ENCODE measurements at places on chromosomes 7 and 10.

DNA sequence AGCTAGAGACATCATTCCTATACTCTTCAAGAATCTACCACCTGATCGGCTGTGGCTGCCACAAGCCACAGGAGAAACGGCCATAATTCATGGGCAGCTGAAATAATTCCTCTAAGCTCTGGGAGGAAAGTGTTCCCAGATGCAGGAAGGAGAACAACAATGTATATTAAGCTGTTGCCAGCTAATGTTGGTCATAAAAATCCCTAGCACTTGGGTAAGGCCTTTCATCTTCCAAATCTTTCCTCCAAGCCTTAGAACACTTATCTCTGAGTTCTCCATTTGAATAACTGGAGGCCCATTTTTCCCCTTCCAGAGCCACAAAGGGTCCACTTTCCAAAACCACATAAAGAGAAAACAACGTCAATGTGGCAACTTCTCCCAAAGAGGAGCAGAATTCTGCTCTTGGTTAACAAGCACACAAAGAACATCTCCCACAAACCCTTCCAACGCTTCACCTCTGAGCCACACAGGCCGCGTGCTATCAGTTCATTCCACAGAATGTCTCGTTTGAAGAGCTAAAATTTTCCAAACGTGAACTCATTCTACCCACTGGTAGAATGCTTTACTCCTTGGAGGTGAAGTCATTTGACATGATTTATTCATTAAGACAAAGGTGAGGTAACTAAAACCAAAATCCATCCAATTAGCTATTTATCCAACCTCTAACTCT is 11.2 kb downstream of the KCNMA1 start:
- DNase-seq: no peak

- DNase-seq: no peak
Measured at GRCh38 chr7:41573015-41573414, 129.9 kb downstream of the INHBA start.

DNA sequence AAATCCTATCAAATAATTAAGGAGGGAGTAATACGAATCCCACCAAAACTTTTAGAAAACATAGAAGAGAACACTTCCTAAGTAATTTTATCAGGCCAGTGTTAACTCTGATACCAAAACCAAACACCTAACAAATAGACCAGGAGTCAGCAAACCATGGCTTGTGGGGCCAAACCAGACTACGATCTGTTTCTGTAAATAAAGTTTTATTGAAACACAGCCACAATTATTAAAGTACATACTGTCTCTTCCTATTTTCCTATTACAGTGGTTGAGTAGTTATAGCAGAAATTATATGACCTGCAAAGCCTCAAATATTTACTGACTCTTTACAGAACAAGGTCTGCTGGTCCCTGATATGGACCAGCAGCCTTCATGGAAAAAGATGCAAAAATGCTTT is 73.1 kb upstream of the ELN start:
- no peak for DNase-seq

DNA sequence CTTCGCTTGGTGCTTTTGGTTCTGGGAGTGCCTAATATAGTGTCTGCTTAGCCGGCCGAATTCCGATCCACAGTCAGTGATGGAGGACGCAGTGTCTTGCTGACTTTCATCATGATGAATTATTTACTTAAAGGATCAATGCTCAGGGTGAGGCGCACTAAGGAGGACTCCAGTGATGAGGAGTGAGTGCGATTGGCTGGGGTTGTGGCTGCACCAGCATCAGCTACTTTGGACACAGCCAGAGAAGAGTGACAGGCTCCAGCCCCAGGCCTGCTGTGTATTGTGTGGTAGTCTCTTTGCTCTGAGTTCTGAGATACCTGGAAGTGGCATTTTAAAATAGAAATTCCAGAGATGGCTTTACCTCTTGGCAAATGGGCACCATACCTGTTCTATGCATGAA is 73.3 kb upstream of the ANLN start:
- no peak for DNase-seq

DNA sequence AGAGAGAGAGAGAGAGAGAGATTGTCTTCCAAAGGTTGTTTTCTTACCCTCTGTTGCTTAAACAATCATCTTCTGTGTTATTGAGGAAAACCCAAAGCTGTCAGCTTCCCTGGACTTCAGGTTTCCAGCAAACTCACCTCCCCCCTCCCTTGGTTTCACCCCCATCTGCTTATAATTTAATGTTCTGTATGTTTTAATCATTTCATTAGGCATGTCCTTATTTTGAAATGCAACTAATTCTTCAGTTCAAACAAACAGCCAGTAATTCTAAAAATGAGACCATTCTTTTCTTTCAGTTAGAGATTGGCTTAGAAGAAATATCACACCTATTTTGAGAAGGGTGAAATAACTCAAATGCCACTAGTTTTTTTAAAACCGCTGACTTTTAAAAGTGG is 102.9 kb downstream of the FAM204A start:
- DNase-seq: no peak

DNA sequence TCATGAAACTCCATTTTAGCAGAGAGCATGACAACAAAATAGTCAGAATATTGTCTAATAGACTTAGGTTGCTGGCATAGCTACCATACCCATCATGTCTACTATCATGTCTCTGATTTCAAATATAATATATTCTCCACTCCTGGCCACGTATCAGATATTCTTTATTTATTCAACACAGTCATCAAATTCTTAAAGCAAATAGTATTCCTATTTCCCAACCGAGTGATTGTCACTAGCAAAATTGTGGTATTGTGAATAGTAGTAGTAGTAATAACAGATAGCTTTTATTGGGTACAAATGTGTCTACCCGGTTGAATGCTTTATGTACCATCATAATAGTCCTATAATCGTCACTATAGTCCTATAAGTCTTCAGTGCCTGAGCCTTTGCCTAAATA is 918.6 kb downstream of the KCNMA1 start:
- DNase-seq: no peak

GRCh38 chr10:4033341-4033896 is 248.4 kb upstream of the KLF6 start:
- no peak for DNase-seq

GRCh38 chr7:27134392-27134791 is 3.8 kb upstream of the HOXA4 start:
- DNase-seq: no peak

DNA sequence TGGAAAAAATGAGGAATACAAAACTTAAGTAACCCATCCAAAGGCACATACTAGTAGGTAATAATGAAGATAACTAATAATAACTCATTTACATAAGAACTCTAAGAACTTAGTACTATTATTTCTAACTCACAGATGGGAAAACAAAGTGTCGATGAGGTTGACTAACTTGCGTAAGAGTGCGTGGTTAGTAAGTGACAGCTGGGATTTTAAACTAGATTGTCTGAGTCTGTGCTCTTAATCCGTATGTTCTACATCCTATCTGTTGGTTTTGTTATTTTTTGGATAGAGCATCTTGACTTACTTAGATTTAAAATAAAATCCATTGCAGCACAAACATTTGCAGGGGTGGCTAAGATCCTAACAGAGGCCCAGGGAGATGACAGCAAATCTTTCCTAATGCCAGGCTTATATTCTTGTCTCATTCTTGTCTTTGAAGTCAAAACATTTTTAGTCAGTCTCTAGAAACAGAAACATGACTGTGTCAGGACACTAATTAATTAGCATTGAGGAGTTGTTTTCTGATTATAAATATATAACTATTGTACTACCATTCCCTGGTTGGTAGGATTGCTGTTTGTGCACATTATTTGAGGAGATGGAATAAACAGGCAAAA is 11.7 kb downstream of the RPA3 start:
- DNase-seq: no peak

- no peak for DNase-seq
Measured at GRCh38 chr10:117421985-117422384, 46.7 kb upstream of the PDZD8 start.

DNA sequence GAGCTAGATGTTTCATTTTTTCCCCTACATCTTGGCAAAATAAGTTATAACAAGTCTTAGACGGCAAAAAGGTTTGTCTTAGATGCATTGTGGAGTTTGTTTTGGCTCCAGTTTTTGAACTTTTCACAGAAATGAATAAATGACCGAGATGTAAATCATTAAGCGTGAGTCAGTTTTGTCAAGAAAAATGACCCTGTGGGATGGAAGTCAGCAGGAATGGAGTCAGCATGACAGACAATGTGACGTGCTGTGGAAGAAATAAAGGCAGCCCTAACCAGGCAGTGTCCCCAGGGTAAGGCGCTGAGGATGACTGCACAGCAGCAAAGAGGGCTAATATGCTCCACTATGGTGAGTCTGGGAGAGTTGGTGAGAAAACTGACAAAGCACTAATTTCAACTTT is 163.2 kb downstream of the NOC3L start:
- no peak for DNase-seq

DNA sequence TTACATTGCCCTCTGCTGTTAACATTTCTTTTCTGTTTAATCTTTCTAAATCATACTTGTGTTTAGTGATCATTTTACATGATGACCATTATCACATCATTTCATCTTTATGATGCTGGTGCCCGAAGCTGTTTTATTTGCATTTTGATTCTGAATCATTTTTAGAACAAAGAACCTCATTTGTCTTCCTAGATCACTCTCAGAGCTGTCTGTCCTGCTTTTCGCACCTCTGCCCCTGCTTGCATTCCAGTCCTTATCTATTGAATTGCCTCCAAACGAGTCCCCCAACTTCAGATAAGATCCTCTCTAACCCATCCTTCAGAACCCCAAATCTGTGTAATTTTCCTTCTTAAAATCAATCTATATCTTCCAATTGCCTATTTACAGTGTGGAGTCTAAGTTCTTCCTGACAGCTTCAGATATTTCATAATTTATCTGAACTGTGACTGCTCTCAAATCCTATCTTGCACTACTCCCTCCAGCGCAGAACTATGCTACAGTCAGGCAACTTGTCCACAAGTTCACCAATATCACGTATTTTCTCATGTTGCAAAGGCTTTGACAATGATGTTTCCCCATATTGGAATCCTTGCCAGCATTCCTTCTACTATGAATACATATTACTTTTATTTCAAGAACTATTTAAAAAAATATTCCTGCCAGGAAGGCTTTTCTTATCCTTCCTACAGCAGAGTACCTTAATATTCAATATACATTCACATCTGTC is 346.5 kb upstream of the CACNA2D1 start:
- DNase-seq: no peak

DNA sequence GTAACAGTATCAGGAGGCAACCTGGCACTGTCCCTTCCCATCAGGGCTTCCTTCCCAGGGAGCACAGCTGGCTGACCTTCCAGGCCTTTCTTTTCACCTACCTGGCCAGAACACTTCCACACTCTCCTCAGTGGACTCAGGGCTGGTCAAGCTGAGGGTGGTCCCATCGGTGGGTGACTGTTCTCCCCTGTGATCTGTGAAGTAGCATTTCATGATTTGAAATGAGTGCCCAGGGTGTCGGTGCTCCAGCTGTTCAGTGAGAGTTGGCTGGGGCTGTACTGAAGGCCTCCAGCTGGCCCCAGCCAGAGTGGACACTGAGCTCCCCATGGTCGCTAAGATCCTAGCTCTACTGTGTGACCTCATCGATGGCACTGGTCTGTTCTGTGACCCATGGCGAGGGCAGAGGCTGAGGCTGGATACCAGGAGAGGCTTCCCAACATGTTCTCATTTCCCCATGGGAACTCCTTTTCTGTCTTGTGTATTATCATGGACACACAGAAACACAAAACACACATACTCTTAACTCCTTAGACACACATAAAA is at the start of gene FAM170B:
TSS of gene FAM170B (minus strand) at position 316 of the 543 bp plus-strand sequence. CDS start at position 213, 103 bp downstream.
- DNase-seq: no peak

DNA sequence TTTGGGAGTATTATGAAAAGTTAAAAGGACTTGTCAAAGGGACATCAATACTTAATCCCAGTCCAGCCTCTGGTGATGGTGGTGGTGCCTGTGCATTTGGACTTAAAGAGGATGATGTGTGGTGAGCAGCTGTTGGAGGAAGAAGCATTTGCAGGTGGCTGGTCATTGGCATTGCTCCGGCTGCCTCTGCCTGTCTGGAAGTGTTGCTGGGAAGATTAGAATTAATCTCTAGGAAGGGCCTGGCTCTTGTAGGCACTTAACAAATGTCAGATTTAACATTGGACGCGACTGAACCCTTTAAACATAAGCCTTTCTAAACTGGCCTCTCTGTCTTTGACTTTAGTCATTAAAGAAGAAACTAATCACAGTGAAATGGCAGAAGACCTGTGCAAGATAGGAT is 58.8 kb downstream of the FIGNL1 start:
- DNase-seq: no peak

GRCh38 chr10:132175907-132176581 is 10.7 kb upstream of the DPYSL4 start:
- DNase-seq: peak; percentile 55

GRCh38 chr7:132084776-132085388 is 491.4 kb downstream of the PLXNA4 start:
- DNase-seq: no peak

- DNase-seq: no peak
Measured at GRCh38 chr10:35934642-35934995, 292.5 kb upstream of the FZD8 start.

- DNase-seq: no peak
Measured at GRCh38 chr10:8556321-8556720, 501.8 kb downstream of the GATA3 start.

GRCh38 chr7:49812534-49812933 is 39.1 kb downstream of the VWC2 start:
- no peak for DNase-seq

DNA sequence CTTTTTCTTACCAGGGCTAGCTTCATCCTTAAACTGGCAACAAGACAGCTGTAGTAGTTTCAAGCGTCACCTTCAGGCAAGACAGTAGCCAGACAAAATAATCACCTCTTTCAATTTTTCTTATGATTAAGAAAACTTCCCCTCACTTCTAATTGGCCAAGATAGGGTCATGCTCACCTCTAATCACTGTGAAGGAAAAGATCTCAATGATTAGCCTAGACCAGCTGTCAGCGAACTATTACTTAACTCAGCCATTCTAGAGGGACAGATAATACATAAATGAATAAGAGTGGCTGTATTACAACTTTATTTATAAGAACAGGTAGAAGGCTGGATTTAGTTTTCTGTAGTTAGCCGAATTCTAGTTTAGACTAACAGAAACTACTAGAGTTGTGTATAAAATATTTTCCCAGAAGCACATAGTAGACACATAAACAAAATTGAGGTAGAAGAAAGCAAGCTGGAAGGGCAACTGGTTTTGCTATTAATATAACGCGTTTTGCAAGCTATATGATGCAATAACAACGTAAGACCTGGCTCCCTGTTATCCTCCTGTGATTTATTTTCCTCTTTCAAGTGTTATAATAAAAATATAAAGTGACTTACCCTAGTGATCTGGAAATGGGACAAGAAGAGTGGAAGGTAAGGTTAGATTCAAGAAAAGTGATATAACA is 64.3 kb downstream of the ELAPOR2 start:
- no peak for DNase-seq
